HuH-7.5 (cell line): ENCODE measurements at places on chromosomes 3 and 15.

DNA sequence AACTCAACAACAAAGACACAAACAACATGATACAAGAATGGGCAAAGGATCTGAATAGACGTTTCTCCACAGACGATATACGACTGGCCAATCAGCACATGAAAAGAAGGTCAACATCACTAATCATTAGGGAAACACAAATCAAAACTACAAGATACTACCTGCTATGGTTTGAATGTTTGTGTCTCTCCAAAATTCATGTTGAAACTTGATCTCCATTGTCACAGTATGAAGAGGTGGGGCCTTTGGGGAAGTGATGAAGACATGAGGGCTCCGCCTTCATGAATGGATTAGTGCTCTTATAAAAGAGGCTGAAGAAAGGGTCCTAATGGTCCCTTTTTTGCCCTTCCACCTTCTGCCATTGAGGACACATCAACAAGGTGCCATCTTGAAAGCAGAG is 32.3 kb downstream of the ACAP2 start:
- no peak for DNase-seq

DNA sequence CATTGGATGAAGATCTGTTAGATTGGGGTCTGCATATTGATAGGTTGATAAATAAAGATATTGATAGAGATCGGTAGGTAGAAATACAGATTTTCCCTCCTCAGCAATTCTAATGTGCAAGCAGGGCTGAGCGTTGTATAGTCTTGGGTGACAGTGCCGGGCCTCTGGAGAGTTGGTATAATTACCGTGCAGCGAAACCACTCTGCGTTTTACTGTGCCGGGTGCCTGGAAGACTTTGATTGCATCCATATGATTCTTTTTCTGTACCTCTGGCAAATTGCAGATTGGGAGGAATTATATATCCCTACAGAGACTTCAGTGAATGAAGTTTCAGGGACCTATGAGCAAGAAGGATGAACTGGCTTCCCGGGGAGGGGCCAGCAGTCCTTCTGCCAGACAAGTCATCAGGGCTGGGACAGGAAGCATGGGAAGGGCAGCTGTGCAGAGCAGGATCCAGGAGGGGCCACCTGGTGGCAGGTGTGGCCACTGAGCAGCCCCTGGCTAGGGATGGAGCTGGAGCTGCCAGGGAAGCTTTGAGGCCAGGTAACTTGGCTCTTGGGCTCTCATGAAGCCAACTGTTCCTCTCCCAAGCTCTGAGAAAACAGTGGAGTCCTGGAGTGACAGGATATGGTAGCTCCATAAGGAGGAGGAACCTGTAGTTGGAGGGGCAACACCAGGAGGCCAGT is 132.5 kb downstream of the APBA2 start:
- no peak for DNase-seq

DNA sequence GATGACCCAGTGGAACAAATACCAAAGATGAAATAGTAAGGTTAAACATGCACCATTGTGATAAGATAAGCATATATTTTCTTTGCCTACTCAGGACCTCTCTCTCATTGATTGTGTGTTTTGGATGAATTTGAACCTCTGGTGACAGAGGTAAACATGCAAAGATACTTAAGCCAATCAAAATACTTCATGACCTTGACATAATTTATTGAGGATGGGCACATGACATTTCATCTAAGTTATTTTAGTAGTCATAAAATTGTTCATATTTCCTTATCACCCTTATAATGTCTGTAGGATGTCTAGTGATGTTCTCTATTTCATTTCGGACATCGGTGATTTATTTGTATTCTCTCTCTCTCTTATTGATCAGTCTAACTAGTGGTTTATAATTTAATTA is 88.3 kb upstream of the WDR72 start:
- DNase-seq = no peak

GRCh38 chr3:175105066-175105465 is 245.9 kb downstream of the NAALADL2 start:
- no peak for DNase-seq

GRCh38 chr15:95757171-95757570 is 573.3 kb upstream of the NR2F2 start:
- no peak for DNase-seq

DNA sequence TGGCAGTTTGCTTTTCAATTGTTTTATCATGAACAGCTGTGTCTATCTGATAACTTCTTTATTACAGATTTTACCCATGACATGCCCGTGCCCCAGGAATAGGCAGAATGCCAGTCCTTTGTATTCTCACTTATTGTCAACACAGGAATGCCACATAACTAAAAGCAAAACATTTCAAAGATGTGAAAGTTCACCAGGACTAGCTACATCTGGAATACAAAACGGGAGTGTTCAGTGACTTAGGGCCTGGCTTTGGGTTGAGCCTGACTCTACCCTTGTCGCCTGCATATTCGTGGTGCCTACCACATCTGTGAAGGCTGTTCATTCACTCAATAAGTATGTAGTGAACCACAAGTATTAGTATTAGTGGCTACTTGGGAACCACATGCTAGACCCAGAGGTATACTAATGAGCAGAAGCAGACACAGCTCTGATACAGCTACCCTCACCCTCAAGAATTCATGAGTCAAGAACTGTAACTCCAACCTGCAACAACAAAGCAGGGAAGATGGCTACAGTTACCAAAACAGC is 2.9 kb downstream of the TNFSF10 start:
- DNase-seq = no peak

GRCh38 chr3:127677541-127678314 is 5.0 kb downstream of the ABTB1 start:
- DNase-seq = no peak

DNA sequence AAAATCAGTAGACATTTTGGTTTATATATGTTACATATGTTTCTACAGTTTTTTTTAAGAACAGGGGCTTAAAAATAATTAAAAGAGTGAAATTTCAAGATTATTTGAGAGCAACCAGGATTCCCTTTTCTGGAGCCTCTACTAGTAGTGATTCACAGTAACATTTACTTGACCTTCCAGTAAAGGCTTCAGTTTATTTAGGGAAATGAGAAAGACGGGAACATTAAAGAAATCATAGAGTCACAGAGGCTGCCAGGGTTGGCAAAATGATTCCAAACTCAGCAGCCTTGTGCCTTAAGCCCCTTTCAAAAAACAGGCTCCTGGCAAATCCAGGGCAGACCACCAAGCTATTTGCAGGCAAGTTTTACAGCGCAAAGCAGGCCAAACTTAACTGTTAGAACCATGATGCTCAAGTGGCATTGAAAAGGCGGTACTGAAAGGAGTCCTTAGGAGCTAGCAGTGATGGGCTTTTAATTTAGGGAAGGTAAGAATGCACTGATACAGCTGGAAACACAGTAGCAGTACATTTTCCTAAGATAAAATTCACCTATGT is 201.1 kb upstream of the ADAMTS9 start:
- DNase-seq = no peak

DNA sequence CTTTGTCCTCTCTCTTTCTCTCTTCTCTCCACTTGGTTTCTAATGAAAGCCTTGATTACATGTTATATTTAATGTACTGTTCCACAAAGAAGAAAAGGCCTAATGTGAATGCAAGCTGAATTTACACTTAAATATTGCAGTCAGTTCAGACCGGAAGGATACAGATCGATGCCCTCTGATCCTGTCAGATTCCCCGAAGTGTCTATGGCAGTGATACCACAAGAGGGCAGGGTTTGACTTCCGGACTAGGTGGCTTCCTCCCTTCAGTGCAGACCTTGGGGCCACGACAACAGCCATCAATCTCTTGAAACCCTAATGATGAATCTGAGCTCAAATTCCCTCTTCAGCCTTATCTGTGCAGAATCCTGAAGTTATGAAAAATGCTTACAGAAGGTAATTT is 29.5 kb downstream of the AGTR1 start:
- DNase-seq = no peak

DNA sequence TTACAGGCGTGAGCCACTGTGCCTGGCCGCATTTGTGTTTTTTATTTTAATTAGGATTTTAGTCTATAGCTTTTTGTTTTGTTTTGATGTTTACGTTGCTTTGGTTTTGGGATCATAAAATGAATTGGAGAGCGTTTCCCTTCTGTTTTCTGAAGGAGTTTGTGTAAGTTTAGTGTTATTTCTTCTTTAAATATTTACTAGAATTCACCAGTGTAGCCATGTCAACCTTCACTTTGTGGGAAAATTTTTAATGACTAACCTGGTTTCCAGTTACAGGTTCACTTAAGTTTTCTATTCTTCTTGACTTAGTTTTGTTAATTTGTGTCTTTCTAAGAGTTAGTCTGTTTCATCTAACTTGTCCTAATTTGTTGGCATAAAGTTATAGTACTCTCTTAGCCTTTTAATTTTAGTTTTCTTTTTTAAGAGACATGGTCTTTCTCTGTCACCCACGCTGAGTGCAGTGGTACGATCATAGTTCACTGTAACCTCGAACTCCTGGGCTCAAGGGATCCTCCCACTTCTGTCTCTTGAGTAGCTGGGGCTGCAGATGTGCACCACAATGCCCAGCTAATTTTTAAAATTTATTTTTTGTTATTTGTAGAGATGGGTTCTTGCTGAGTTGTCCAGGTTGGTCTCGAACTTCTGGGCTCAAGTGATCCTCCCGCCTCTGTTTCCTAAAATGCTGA is 61.0 kb downstream of the CHD2 start:
- no peak for DNase-seq

GRCh38 chr3:170485696-170486095 is 67.0 kb downstream of the CLDN11 start:
- no peak for DNase-seq

DNA sequence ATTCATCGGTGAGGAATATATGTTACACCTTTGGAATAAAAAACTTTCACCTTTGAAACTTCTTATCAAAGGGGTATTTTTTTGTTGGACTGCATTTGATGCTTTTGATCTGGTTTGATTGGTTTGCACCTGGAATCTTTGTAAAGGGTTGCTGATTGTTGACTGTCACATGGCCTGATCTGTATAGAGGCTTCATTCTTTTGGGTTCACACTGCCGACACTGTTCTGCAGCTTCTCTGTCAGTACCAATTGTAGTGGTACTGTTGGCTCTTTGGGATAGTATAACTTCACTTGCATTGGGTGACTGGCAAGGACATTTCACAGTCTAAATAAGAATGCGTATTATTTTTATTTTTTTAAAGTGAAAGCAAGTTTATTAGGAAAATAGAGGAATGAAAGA is 155.7 kb downstream of the DOCK3 start:
- DNase-seq = no peak

DNA sequence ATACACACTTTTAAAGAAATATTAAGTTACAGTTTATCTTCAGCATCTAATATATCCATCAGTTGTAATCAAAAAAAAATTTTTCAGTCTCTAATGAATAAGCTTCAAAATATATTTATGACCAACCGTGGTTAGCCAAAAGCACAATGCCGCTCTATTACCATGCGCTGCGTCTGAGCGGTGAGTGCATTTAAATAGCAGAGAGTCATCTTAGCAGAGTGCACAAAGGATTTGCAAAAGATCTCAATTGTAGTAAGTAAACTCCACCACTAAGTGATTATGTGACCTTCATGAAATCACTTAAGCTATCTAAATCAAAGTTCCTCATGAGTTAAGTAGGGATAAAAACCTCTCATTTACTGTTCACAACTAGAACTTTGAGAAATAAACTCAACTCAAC is 4.9 kb downstream of the TP63 start:
- no peak for DNase-seq

DNA sequence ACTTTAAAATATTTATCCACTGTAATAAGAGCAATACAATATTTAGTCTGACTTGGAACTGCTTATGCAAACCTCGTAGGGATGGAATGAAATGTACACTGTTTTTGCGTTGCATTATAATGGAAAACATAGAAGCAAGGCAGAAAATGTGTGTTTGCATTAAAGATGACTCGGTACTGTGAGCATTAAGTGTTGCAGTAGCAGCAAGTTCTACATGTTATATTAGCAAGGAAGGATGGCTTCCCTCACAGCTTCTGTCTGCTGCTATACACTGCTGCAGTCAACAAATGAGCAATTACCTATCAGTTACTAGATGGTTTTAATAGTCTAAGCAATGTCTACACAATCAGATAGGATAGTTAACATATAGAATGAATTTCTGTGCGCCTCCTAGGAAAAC is 75.4 kb downstream of the CDIN1 start:
- no peak for DNase-seq

DNA sequence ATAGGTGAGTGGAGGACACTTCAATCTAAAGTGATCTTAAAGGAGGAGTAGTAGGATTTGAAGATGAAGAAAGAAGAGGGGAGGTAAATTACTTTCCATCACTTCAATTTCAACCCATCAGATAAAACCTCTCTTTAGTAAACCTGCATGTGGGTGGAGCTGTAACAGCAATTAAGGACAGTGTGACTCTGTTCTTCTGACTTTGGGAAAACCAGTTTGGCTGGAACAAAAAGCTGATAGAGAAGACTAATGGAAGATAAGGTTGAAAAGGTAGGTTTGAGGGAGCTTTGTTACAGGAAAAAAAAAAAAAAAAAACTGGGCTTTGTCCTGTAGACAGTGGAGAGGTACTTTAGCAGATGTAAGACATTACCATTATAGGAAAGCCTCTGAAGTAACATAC is 4.5 kb upstream of the GSK3B start:
- DNase-seq = no peak

DNA sequence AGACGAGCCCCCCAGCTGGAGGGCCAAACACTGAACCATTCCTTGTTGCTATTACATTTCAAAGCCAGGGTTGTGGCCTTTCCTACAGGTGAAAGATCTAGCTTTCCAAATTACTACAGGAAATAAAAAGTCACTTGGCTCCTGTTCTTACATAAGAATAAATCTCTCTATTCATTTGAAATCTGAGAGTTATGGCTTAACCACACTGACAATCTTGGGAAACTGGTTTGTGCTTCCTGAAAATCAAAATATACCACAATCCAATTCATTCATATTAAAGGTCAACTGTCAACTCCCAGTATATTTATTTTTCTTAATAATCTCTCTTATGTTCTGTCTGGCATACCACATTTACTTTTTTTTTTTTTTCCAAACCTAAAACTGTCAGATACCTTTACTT is 103.7 kb upstream of the LMOD3 start:
- no peak for DNase-seq

- DNase-seq = no peak
Measured at GRCh38 chr3:143152043-143152442, 32.5 kb downstream of the CHST2 start.

GRCh38 chr15:94305133-94305532 is 73.8 kb downstream of the MCTP2 start:
- no peak for DNase-seq
